ENCODE measurements at places on chromosomes 1 and 21. TPM values are rescaled to one million over a fixed set of nuclear protein-coding genes. Genes with fewer than 3 reads are reported as not detected.

- DNase-seq = no peak
Measured at GRCh38 chr1:97091263-97091662, 369.7 kb downstream of the PTBP2 start.

- DNase-seq = no peak
Measured at GRCh38 chr1:186609183-186609582, 71.0 kb downstream of the PTGS2 start.

- no peak for DNase-seq
Measured at GRCh38 chr1:109759513-109760334, 4.0 kb downstream of the EPS8L3 start.

- DNase-seq = peak; percentile 65
Measured at GRCh38 chr1:19979494-19979977, at the start of gene PLA2G2A. Gene PLA2G2A (minus strand): TSS chr1:19979618. CDS start chr1:19978773, 845 bp downstream.

DNA sequence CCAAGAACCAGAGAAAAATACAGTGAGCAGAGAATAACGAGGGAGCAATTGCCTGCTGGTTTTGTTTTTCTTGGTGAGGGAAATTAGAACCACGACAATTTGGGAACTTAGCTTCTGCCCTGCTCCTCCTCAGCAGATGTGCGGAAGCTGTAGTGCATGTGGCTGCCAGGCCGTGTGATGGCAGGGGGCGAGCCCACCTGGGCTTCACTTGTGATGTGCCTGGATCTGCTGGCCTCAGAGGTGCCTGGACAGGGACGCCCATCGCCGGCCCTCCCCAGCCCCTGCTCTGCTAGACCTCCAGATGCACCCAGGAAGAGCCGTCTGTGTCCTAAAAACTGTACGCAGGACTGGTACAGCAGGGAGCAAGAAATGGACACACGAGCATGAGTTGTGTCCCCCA, 28.5 kb upstream of the C1orf174 start:
- no peak for DNase-seq

GUCA2B gene
- total RNA-seq = not detected

- DNase-seq = peak; percentile 84
Measured at GRCh38 chr21:29164323-29164942, 34.0 kb downstream of the MAP3K7CL start.

DNA sequence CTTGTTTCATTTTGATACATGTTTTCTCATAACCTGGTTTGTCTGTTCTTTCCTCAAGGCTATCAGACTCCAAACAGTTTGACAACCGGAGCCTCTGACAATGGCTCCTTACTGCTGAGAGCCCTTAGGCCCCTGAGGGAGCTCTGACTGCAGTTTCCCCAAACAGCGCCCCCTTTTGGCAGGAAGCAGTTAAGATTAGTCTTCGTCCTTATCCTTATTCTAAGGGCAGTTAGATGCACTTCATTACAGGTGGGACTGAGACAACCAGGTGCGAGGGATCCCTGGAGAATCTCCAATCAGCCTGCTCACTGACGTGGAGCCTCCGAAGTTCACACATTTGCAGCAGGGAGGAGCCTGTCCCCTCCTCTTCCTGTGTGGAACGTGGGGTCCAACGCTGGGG, 393.1 kb downstream of the BRINP3 start:
- DNase-seq = no peak

DNA sequence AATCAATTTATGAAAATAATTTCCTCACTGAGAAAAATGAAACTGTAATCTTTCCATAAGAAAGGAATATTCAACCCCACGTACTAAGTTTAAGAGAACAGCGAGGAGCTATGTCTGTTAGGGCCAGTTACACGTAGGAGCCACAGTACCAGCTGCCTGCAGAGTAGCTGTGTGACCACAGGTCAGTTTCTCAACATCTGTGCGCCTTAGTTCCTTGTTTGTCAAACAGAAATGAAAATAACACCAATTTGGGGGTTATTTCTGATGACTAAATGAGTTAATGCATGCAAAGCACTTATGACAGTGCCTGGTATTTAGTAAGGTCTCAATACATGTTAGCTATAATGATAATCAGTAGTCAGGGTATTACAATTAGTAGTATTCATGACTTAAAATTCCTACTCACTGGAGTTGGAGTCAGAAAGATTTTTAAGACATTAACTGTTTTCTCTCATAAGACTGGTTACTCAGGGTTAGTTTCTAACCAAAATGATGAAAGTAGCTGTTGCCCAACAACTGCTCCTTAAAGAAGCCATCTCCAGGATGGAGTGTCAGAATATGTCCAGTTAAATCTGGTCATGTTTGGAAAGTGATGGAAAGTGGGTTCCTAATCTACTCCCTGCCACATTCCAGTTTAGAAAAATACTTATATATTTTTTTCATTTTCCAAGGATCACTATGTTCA, 85.8 kb upstream of the ZNF648 start:
- DNase-seq = peak; percentile 26

GRCh38 chr1:172154551-172154950, 265.9 kb upstream of the C1orf105 start:
- peak; percentile 69 for DNase-seq

Measured in umbilical cord (tissue), 2 donors.